Stimulated activated CD4-positive, alpha-beta T cell treated with anti-CD3 and anti-CD28 coated beads, Interleukin-4, amount 100 ng/mL, for 24 hours (primary cell): ENCODE measurements at places on chromosomes 1 and 21.
A peak's percentile ranks its signal among the peaks of the same experiment; 100 is the strongest.

GRCh38 chr1:89121641-89122040, 4.3 kb downstream of the GBP2 start:
- no peak for DNase-seq

DNA sequence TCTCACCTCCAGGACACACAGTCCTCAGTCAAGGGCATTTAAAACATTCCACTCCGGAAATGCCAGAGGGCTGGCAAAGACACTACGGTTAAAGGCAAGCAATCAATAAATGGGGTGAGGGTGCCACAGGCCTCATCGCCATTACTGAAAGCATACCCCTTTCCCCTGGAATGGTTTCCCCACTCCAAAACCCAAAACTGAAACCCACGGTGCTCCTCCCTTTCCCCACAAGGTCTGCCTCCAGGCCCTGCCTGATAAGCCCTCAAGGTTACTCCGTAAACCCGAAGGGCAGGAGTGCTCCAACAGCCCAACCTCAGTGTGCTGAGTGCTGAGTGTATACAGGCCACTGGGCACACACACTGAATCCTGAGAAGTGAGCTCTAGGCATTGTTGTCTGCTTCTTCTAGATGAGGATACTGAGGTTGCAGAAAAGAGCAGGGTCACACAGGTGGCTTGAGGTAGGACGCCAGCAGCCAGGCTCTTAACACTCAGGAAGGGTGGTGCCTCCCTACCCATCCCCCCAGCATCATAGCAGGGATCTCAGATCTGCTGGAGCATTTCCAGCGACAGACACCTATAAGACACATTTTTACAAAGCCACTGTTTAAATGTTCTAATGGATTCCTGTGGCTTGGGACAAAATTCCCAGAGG, 29.0 kb downstream of the SSBP3 start:
- DNase-seq, result no peak

DNA sequence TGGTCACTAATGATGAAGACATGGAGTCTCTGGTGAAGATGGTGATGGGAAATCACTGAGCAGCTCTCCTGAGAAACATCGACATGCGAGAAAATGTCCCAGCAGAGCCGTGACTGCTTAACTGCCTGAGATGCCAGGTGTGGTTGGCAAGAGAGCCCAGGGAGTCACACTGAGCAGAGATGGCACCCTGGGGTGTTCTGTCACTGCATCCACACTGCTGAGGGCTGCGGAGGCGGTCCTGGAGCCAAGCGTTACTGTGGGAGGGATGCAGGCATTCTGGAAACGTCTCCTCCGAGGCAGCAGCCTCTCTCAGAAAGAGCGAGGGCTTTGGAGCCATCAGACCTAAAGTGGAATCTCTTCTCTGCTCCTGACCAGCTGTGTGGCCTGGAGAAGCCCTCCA, 57.2 kb downstream of the EPHB2 start:
- DNase-seq, result no peak

GRCh38 chr1:76919085-76919484, 51.8 kb downstream of the ST6GALNAC5 start:
- DNase-seq, result no peak

DNA sequence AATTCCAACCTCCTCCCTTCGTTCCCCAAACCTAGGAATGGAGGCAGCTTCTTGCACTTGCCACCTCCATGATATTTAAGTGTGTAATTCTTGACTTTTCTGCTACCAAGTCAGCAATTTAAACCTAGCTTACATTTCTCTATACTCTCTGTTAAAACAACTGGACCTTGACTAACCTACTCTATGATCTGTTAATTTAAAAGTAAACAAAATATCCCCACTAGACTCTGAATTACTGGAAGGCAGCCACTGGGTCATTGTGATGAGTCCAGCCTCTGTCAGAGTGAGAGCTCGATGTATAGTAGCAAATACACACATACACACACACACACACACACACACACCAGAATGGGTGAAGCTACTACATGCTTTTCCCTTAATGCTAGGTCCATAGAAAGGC, 40.0 kb upstream of the DHCR24 start:
- DNase-seq, result no peak

GRCh38 chr1:2601721-2602303, 15.2 kb downstream of the PRXL2B start:
- DNase-seq, result no peak

GRCh38 chr1:34771573-34772371, 9.2 kb upstream of the GJB3 start:
- DNase-seq, result no peak

DNA sequence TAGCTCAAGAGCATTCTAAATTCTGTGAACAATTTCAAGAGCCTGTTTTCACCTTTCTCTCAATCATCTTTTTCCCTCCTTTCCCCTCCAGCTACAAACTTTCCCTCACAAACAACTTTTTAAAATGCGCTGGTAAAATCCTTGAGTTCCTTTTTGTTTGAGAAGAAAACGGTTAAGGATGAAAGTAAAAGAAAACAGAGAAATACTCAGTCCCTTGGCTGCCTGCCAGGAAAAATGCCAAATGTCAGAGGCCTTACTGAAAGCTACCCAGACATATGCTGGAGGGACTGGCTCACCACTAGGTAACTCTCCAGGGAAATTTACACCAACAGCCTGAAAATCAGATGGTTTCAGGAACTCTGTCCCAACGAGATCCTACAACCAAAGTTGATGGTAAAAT, 11.0 kb upstream of the SERBP1 start:
- DNase-seq, result peak; percentile 73

GRCh38 chr1:21946836-21947587, 9.9 kb upstream of the HSPG2 start:
- DNase-seq, result no peak

- no peak for DNase-seq
Measured at GRCh38 chr1:13781907-13782633, 82.1 kb downstream of the PRDM2 start.

GRCh38 chr1:31577515-31578192, 1.3 kb downstream of the TINAGL1 start:
- DNase-seq, result no peak

- DNase-seq, result no peak
Measured at GRCh38 chr21:38758501-38759214, 47.1 kb upstream of the ETS2 start.

- no peak for DNase-seq
Measured at GRCh38 chr21:45114072-45114471, 39.7 kb downstream of the ADARB1 start.

DNA sequence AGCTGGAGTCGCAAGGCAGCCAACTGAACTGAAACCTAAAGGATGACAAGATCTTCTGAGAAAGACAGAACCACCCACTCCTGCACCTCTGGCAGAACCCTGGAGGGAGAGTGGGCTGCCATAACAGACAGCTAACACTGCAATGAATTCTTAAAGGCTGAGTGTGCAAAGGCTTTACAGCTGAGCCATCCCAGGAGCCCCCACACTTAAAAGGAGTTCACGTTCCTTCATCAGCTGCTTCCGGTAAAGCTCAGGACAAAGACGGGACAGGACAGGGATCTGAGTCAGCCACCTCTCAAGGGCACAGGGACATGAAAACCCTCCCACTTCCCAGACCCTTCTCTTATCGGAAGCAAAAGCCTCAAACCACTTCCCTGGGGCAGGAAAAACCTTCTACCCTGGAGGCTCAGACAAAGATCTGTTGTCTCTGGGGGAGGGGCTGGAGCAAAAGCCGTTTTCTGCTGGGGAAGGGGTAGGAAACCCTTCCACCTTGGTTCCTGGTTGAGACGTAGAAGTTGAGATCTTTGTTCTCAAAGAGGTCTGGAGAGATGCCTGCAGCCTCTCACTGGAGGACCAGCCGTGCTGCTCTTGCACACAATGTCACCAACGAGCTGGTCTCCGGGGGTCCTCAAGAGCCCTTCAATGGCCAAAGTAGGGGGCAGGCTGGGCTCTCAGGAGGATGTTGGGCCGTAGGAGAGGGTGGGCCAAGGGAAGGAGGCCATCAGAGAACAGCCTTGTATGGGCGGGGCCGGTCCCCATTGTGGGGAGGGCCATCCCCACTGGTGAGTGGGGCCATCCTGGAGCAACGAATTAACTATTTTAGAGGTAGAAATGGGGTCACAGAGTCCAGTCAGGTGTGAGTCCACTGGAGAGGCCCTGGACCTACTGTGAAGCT, 452.4 kb downstream of the PTPRU start:
- DNase-seq, result no peak

DNA sequence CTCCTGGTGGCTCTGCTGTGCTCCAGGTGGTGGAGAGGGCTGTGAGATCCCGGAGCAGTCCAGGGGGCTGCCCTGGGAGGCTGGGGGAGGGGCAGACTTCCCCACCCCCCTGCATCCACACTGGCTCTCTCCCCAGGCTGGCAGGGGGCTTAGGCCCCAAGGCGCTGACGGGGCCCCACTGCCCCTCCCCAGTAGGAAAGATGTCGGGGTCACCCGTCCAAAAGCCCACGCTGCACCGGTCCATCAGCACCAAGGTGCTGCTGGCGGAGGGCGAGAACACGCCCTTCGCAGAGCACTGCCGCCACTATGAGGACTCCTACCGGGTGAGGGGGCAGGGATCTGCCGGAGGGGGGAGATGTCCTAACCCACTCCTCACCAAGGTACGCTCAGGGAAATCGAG, 5.8 kb downstream of the RNF207 start:
- no peak for DNase-seq

DNA sequence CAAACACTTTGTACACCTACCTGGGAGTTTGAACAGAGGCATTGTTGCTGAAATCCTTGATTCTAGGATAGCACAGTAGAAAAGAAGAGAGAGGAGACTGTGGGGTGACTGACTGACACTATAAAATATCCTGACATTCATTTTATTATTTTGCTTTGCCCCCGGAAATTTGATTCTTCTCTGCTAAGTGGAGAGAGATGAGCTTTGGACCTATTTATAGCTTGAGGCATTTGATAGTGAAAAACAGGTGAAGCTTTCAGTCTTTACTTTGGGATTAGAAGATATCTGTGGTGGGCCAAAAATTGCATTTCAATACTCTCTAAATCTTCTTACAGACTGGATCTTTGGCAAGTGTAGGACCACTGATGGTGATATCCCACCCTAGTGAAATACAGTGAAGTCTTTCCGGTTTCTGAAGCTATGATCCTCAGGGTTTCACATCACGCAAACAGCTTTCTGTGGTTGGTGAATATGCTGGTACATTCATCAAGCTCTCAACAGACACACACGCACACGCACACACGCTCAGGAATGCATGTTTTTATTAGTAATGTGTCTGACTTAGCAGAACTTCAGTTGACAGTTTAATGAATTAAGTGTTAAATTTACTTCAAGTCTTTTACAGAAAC, at the start of gene AMPD1:
Gene AMPD1 (minus strand): TSS at position 117 of the 629 bp plus-strand sequence. CDS start 75 bp downstream, at position 42.
- no peak for DNase-seq

DNA sequence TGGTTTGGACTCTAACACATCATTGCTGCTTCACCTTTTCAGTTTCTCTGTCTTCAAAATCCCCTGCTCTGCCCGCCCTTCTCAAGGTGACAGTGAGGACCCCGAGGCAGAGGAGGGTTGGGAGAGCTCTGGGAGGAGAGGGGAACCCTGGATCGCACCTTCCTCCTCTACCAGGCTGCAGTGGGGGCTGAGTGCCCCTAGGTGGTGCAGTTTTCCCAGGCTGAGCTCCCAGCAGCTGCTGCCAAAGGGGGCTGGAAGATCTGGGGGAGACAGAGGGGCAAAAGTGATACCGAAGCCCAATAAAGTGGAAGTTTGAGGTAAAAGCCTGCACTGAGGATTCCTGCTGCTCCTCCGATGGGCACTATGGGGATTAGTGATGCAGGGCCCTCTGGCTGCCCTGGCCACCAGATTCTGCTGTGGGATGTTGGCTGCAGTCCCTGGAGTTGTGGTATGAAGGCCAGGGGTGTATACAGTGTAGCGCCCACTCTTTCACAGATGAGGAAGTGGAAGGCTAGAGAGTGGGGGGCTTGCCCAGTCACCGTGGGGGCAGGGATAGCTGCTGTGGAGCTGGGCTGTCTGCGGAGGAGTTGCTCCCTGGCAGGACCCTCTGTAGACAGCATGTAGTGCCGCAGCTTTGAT, 40.7 kb upstream of the SCMH1 start:
- DNase-seq, result peak; percentile 25

- no peak for DNase-seq
Measured at GRCh38 chr1:8408151-8408839, 90.4 kb downstream of the SLC45A1 start.

GRCh38 chr1:51044199-51044598, 57.8 kb upstream of the C1orf185 start:
- no peak for DNase-seq

- no peak for DNase-seq
Measured at GRCh38 chr1:10687251-10687651, 109.2 kb downstream of the CASZ1 start.

DNA sequence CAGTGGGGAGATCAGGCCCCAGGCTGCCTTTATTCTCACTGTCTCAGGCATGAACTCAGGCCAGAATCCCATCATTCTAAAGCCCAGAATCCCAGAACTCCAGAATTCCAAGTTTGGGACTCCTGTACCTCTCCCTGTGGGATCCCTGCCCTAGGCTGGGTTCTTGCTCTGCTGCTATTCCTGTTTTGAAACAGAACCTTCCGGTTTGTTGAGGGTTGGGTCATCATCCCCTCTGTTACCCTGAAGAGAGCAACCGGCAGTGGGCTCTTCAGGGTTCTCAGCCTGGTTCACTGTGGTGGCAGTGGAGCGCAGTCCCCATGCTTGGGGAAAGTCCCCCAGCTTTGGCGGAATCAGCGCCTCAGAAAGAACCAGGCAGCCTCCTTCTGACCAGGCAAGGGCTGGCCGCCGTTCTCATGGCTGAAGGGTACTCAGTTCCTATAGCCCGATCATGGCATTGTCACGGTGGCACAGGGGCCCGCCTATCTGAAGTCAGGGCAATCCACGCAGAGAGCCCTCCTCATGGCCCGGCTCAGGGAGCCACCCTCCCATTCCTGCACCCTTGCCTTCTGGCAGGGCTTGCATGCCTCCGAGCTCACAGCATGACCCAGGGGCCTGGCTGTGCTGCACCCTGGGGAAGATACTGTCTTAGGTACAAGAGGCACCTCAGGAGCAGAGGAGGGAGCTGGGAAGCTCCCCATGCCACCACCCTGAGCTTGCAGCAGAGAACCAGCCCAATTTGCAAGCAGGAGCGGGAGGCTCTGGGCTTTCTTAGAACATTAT, 335.6 kb upstream of the VAMP3 start:
- no peak for DNase-seq

DNA sequence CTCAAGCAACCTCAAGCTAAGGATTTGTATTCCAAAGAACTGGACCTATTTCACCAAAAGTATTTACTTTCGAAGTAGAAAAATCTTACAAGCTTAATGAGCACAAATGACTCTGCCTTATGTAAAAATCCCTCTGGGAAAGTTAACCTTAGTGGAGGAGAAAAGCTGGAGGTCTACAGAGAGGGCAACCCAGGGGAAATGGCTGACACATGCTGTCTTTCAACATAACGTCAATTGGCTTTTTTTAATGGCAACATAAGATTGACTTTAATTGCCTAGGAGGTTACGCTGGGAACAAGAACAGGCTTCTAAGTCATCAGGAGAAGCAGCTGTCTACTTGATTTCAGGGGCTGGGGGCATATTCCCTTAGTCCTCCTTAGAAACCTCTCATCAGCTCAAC, 52.3 kb downstream of the UTP25 start:
- no peak for DNase-seq
